Lung (tissue), 17 donors: ENCODE measurements at places on chromosomes 11 and 22. TPM values are rescaled to one million over a fixed set of nuclear protein-coding genes. Genes with fewer than 3 reads are reported as not detected.

- no peak for DNase-seq
- no peak overlapping the region for H3K27ac ChIP-seq
- no peaks in the 10 kb centered on the region for H3K4me1 ChIP-seq
These were observed 15.9 kb upstream of the FGF3 start for GRCh38 chr11:69834811-69835800.

Gene OR52E8
- total RNA-seq = 0.18 TPM

Gene MUC5B
- 181 TPM for total RNA-seq

Gene HSPA8
- total RNA-seq = 1,138 TPM

DNA sequence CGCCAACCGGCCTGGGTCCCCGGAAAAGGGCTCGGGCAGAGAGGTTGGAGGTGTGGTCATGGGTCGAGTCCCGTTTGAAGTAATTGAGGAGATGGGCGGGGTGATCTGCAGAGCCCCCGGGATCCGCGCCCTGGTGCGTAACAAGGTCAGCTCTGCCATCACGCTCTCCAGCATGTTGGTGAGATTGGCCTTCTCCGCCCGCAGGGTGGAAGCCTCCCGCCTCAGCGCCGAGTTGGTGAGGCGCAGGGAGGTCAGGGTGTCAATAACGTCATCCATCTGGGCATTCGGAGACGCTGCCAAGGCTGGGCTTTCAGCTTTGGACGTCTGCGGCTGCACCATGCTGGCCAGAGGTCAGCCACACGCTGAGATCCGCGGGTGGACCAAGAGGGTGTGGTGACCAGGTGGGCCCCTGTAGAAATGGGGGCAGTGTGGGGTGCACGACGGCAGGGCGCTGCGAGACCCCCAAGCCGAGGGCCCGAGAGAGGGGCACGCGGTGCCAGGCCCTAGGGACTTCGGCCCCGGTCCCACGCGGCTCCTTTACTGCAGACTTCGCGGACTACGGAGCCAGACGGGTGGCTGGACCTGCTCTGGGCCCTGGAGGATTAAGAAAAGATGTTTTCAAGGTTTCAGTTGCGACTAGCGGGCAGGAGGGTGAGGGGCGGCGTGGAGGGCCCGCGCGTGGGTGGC is 672 bp downstream of the RTL6 start:
- H3K36me3 ChIP-seq = peaks cover 10% of the 10 kb centered on the region
- H3K27ac ChIP-seq = peak overlapping the region; percentile 76
- H3K27me3 ChIP-seq = no peaks in the 10 kb centered on the region
- DNase-seq = peak; percentile 55
- no peaks in the 10 kb centered on the region for H3K4me1 ChIP-seq

- no peak overlapping the region for H3K27ac ChIP-seq
- no peaks in the 10 kb centered on the region for H3K36me3 ChIP-seq
- H3K4me1 ChIP-seq = peaks cover 35% of the 10 kb centered on the region
- no peak for DNase-seq
These were observed 15.6 kb downstream of the TSPAN4 start for GRCh38 chr11:858053-858761.

DNA sequence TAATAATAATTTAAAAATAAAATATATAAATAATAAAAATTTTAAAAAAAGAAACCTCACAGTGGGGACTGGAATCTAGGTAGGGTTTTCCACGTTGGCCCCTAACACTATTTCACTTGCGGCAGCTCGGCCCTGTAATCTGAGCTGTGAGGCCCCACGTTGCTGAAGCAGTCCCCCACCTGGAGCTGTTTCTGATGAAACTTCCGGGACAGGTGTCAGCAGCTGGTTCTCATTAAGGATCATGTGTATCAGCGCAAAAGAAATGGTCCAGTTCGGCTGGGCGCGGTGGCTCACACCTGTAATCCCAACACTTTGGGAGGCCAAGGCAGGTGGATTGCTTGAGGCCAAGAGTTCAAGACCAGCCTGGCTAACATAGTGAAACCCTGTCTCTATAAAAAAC is 17.3 kb downstream of the RHOD start:
- DNase-seq = no peak
- no peak overlapping the region for H3K27ac ChIP-seq
- no peaks in the 10 kb centered on the region for H3K4me1 ChIP-seq
- no peaks in the 10 kb centered on the region for H3K36me3 ChIP-seq
- no peak overlapping the region for H3K4me3 ChIP-seq
- no peaks in the 10 kb centered on the region for H3K27me3 ChIP-seq

Gene WT1
- 0.34 TPM for total RNA-seq

GRCh38 chr11:95231881-95232605 is 1.0 kb upstream of the SESN3 start:
- peak; percentile 81 for DNase-seq
- H3K4me3 ChIP-seq = peak overlapping the region; percentile 49
- H3K4me1 ChIP-seq = peaks cover 9% of the 10 kb centered on the region
- H3K36me3 ChIP-seq = no peaks in the 10 kb centered on the region
- peak overlapping the region; percentile 84 for H3K27ac ChIP-seq

Gene MPZL2
- total RNA-seq = 116 TPM

Gene C11orf52
- total RNA-seq = 16.0 TPM

DNA sequence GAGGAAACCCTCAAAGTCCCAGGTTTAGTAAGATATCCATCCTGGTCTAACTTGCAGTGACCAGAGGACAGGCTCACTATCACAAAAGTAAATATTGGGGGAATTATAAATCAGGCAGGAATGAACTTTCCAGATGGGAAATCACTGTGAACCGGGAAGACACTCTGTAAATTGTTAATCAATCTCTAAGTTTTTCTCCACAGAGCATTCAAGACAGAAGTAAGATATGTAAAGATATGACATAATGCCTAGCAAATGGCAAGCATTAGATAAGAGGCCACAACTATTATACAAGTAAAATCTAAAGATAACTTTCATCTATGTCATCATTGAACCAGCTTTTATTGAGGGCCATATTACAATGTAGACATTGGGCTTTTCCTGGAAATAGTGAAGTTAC is 35.3 kb upstream of the LRRC4C start:
- no peak for DNase-seq
- H3K36me3 ChIP-seq = no peaks in the 10 kb centered on the region
- H3K27ac ChIP-seq = no peak overlapping the region
- no peaks in the 10 kb centered on the region for H3K27me3 ChIP-seq
- H3K4me3 ChIP-seq = no peak overlapping the region

GRCh38 chr11:35878741-35879140 is 65.1 kb upstream of the LDLRAD3 start:
- H3K4me1 ChIP-seq = no peaks in the 10 kb centered on the region
- no peaks in the 10 kb centered on the region for H3K36me3 ChIP-seq
- DNase-seq = no peak
- H3K27me3 ChIP-seq = no peaks in the 10 kb centered on the region
- no peak overlapping the region for H3K4me3 ChIP-seq

GRCh38 chr11:33861941-33862589 is 29.8 kb downstream of the LMO2 start:
- no peak for DNase-seq
- H3K27ac ChIP-seq = no peak overlapping the region
- H3K4me3 ChIP-seq = no peak overlapping the region
- H3K27me3 ChIP-seq = peaks cover 23% of the 10 kb centered on the region
- peaks cover 2% of the 10 kb centered on the region for H3K36me3 ChIP-seq

DNA sequence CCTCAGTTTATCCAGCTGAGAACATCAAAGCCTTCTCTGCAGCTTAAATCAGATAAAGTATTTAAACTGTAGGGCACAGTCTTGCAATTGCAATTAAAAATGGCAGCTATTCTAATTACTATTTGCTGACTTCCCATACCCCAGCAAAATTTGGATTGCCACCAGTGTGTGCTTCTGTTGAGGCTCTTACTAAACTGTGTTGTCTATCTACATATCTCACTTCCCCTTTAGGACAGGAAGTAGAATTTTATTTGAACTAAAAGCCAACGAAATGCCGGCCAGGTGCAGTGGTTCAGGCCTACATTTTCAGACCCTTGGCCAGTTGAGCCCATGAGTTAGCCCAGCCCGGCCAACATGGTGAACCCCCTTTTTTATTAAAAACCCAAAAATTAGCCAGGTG is 7.1 kb downstream of the SAA4 start:
- H3K4me1 ChIP-seq = no peaks in the 10 kb centered on the region
- DNase-seq = no peak
- no peaks in the 10 kb centered on the region for H3K27me3 ChIP-seq
- H3K36me3 ChIP-seq = no peaks in the 10 kb centered on the region
- no peak overlapping the region for H3K27ac ChIP-seq
- H3K4me3 ChIP-seq = no peak overlapping the region

Gene KRTAP5-8
- not detected for total RNA-seq

Gene PGM2L1
- total RNA-seq = 10.4 TPM

DNA sequence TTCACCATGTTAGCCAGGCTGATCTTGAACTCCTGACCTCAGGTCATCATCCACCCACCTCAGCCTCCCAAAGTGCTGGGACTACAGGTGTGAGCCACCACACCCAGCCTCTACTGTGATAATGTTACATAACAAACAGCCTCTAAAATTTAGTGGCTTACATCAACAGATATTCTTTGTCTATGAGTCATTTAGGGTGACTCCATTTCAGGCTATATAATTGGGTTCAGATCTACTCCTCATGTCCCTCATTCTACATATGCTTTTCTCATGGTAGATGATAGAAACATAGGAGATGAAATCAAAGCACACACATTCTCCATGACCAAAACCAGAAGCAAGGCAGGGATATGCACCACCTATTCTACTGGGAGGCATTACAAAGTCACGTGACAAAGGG is 72.7 kb downstream of the SIK2 start:
- no peak overlapping the region for H3K4me3 ChIP-seq
- H3K36me3 ChIP-seq = peaks cover 9% of the 10 kb centered on the region
- H3K27me3 ChIP-seq = no peaks in the 10 kb centered on the region
- no peak overlapping the region for H3K27ac ChIP-seq

GRCh38 chr22:26199665-26200064 is 30.4 kb downstream of the SEZ6L start:
- H3K36me3 ChIP-seq = no peaks in the 10 kb centered on the region
- H3K4me3 ChIP-seq = no peak overlapping the region
- H3K27ac ChIP-seq = no peak overlapping the region
- H3K4me1 ChIP-seq = no peaks in the 10 kb centered on the region
- H3K27me3 ChIP-seq = no peaks in the 10 kb centered on the region

Gene KRTAP5-11
- total RNA-seq = not detected

Gene MUC5AC
- total RNA-seq = 0.77 TPM

- no peak overlapping the region for H3K4me3 ChIP-seq
- peaks cover 4% of the 10 kb centered on the region for H3K27me3 ChIP-seq
- H3K36me3 ChIP-seq = no peaks in the 10 kb centered on the region
- no peak for DNase-seq
- no peak overlapping the region for H3K27ac ChIP-seq
- no peaks in the 10 kb centered on the region for H3K4me1 ChIP-seq
These were observed 44.2 kb downstream of the DSCAML1 start for GRCh38 chr11:117752721-117753237.

DNA sequence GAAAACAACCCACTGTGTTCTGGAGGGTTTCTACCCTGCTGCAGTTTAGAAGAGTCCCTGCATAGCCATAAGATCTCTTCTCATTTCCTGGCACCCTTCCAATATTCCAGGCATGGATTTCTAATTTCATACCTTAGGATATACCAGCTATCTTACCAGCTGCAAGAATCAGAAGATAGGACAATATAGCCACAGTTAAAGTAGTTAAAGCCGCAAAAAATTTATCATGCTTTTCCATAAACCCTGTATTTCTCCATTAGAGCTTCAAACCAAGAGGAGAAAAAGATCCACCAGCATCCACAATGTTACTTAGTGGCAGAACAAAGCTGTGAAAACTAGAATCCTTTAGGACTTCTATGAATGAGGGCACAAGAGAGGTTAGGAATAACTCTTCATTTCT is 8.6 kb upstream of the OR56B1 start:
- no peak for DNase-seq
- H3K36me3 ChIP-seq = no peaks in the 10 kb centered on the region
- no peaks in the 10 kb centered on the region for H3K27me3 ChIP-seq
- H3K4me3 ChIP-seq = no peak overlapping the region
- no peak overlapping the region for H3K27ac ChIP-seq
- no peaks in the 10 kb centered on the region for H3K4me1 ChIP-seq

- no peaks in the 10 kb centered on the region for H3K36me3 ChIP-seq
- DNase-seq = no peak
- no peak overlapping the region for H3K4me3 ChIP-seq
- H3K4me1 ChIP-seq = no peaks in the 10 kb centered on the region
- no peaks in the 10 kb centered on the region for H3K27me3 ChIP-seq
These were observed 14.1 kb downstream of the FAM83F start for GRCh38 chr22:40008726-40009291.

DNA sequence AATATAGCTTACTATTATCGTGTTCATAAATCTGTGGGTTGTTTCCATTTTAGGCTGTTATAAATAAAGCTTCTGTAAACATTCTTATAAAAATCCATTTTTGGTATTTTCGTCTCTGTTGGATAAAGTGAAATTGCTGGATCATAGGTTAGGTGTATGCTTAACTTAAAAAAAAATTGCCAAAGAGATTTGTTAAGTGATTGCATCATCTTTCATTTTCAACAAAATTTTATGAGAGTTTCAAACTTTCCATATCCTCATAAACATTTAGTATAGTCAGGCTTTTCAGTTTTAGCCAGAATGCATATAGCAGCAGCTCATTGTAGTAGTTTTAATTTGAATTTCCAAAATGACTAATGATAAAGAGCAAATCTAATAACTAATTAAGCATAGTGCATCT is 146.7 kb upstream of the CNTN5 start:
- no peak overlapping the region for H3K4me3 ChIP-seq
- no peaks in the 10 kb centered on the region for H3K4me1 ChIP-seq
- H3K27ac ChIP-seq = no peak overlapping the region
- H3K27me3 ChIP-seq = no peaks in the 10 kb centered on the region
- no peak for DNase-seq
- no peaks in the 10 kb centered on the region for H3K36me3 ChIP-seq

DNA sequence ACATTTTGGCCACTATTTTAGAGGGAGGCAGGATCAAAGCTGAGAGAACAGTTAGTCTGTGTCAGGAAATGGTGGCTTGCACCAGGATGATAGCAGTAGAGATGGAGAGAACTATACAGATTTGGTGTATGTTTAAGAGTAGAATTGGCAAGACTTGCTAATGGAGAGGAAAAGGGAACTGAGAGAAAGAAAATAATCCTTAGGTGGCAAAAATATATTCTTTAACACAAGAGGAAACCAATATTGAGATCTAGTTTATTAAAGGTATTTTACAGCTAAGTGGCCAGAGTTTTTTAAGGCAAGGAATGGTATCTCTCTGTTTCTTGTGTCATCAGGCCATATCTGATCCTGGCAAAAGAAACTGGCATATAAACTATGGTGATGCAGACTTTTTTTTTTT is 278.8 kb downstream of the TMEM135 start:
- H3K4me1 ChIP-seq = no peaks in the 10 kb centered on the region
- no peak overlapping the region for H3K4me3 ChIP-seq
- H3K36me3 ChIP-seq = peaks cover 3% of the 10 kb centered on the region
- DNase-seq = no peak
- no peaks in the 10 kb centered on the region for H3K27me3 ChIP-seq

- no peaks in the 10 kb centered on the region for H3K36me3 ChIP-seq
- no peak overlapping the region for H3K4me3 ChIP-seq
- no peaks in the 10 kb centered on the region for H3K4me1 ChIP-seq
- no peak for DNase-seq
These were observed 209.5 kb downstream of the NTM start for GRCh38 chr11:131579932-131580387.

- peak within 1 kb of the TSS; percentile 32 for H3K4me3 ChIP-seq
- H3K27ac ChIP-seq = peak within 1 kb of the TSS; percentile 54
- H3K36me3 ChIP-seq = no peaks in the 10 kb centered on the region
These were observed at the start of gene NNMT for GRCh38 chr11:114295676-114296604. NNMT (plus strand) TSS chr11:114296399; CDS start chr11:114296557, 158 bp downstream.

Gene OR5A1
- not detected for total RNA-seq

GRCh38 chr11:61684870-61685616 is 4.9 kb downstream of the DAGLA start:
- no peaks in the 10 kb centered on the region for H3K36me3 ChIP-seq
- no peak overlapping the region for H3K27ac ChIP-seq
- DNase-seq = no peak
- peaks cover 10% of the 10 kb centered on the region for H3K27me3 ChIP-seq
